ENCODE measurements at places on chromosomes 6 and 20. TPM values are rescaled to one million over a fixed set of nuclear protein-coding genes. Genes with fewer than 3 reads are reported as not detected.

The FUT9 gene
- not detected for total RNA-seq

The GATA5 gene
- 0.69 TPM for total RNA-seq

The SCUBE3 gene
- 8.8 TPM for total RNA-seq

DNA sequence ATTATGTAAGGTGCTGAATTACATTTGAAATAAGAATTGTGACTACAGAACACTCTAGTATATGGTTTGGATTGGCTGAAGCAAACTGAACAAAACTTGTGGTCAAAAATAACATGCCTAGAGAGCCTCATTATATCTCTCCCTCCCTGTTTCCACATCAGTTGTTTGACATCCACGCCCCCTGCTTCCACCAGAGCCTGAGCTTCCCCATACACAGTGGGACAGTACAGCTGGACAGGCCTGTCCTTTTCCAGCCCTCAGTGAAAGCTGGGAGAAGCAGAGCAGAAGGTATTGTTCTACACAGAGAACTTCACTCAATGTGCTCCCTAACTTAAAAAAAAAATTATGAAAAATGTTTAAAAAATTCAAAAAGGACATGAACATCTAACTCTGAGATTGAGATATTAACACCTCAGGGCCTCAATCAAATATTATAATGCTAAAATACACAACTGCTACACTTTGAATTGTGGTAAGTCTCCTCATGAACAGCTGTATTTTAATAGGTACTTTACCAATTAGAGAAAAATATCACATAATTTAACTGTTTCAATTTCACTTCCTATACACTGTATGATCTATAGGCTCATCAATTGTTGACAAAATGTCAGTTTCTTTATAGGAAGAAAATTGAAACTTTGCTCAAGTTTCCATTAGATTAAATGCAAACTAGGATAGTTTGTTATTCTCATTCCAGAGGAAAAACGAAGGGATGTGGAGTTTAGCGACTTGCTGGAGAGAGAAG lies 44.9 kb upstream of the SCML4 start:
- no peak for DNase-seq

GRCh38 chr6:46338131-46338530 lies 153.1 kb downstream of the RCAN2 start:
- DNase-seq: no peak

DNA sequence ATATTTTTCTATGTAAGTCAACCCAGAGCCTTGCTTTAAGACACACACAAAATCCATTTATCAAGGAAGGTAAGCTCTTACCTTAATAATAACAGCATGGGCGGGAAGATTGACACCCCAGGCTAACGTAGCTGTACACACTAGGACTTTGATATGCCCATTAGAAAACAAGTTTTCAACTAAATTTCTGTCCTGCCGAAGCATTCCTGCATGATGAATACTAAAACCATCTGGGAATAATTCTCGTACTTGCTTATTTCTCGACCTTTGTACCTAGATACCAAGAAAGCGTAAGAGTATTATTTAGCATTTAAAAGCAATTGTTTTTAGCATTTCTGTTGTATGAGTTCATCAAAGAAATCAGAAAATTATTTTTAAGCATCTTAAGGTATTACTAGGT lies 197.5 kb upstream of the SIM1 start:
- no peak for DNase-seq

GRCh38 chr6:39865011-39865888 lies 69.0 kb downstream of the MOCS1 start:
- DNase-seq: peak; percentile 67

Measured in left ventricle myocardium inferior (tissue), 1 donor.